ENCODE measurements at places on chromosomes 5 and 9.

- DNase-seq: no peak
These were observed 148.3 kb downstream of the ENC1 start for GRCh38 chr5:74492230-74492629.

DNA sequence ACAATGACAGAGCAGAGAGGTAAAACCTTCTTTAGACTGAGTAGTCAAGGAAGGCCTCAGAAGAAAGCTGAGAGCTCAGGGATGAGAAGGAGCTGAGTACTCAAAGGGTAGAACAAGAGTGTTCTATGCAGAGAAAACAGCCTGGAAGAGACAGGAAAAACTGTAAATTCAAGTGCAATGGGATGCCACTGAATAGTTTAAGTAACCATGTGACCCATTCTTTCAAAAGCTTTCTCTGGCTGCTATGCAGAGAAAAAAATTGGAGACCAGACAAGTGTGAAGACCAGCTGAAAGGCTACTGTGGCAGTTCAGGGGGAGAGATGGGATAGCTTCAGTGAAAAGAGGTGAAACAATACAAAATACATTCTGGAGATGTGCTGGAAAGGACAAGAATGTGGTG is 61.3 kb upstream of the RNF38 start:
- DNase-seq: no peak

GRCh38 chr5:171579976-171580411 is 160.5 kb downstream of the FGF18 start:
- DNase-seq: no peak

DNA sequence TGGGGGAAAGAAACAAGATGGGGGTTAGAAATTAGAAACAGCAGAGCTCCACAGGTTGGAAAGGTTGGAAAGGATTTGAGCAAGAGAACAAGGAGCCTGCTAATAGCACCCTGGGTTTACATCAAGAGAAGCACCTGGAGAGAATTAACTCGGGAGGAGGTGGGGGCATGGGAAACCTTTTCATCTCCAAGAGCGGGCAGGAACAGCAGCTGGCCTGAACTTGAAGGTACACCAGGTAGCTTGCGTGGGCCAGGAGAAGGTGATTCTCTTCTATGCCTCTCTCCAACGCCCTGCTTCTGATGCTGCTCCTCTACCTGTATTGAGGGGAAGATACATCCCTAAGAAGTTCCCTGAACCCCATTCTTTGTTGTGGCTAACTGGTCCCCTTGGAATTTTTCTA is 37.1 kb upstream of the GLRX start:
- no peak for DNase-seq

DNA sequence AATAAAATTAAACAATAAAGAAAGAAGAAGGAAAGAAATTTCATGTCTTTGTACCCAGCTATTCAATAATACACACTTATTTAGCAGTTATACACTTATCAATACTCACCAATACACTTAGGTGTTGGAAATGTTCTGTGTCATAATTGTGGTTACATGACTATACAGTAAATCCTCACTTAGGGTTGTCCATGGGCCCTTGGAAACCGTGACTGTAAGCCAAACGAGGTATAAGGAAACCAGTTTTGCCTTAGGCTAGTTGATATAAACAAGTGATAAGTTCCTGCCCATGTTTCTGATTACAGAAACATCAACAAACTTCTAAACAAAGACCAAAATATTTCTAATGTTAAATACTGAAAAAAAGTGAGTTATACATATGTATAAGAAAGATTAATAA is 10.0 kb upstream of the SLCO4C1 start:
- no peak for DNase-seq

DNA sequence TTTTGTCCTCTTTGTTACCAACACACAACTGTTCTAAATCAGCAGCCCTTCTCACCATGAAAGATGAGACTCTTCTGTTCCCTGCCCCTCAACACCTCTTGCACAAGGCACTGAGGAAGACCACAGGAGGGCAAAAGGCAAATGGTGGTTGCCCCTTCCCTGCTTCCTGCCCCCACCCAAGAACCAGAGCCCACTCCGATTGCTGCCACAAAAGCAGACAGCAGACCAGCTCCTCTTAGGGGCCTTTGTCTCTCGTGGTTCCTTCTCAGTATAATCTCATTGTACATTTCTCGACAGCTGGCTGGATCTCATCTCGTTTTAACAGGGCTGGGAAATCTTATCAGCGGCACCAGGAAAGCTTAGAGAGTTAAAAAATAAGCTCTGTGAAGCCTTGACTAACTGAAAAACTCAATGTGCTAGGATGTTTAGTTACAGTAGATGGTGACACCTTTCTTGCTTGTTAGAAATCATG is 1.1 kb downstream of the MVB12B start:
- DNase-seq: no peak

DNA sequence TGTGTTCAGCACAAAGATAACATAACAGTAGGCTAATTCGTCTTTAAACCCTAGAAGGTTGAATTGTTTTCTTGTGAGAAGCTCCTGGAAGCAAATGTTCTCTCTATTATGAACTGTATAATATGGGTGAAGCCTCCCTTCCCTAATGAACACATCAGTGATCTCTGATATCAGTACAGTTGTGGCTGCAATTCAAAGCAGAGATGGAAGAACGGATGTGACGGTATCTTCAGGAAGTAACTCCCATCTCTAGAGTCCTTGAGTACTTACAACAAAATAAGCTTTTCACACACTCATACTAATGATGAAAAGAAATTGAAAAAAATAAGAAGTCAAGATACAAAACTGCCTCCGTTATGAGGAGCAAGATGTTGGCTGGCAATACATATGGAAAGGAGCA is 4.5 kb downstream of the HCN1 start:
- no peak for DNase-seq

DNA sequence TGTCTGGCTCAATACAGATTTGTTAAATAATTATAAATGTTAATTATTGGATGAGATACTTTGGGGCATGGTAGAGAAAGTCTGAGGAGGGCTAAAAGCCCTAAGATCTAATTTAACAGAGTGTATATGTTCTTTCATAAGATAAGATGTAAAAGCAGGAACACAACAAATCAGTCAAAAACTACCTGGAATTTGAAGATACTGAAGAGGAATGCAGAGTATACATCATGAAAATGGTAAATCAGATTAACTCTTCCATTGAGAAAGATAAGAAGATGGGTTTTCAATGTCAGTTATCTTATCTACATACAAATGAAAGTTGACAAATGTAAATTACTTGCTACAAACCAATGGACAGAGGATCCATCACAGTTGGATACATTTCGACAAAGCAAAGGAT is 107.3 kb upstream of the NFIB start:
- DNase-seq: no peak

- no peak for DNase-seq
These were observed 40.2 kb downstream of the RXRA start for GRCh38 chr9:134366223-134367031.

DNA sequence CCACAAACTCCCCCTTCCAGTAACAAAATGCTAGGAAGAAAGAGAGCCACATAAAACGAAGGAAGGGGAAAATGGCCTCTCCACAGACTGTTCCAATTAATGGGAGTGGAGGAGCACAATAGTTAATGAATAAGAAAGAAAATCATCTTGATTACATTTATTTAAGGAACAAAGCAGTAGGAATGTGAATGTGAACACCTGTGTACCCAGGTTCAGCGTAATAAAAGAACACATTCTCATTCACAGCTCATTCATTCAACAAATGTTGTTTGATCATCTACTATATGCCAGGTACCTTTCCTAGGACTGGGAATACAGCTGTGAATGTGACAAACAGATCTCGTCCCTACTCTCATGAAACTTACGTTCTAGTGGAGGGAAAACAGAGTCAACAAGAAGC is 35.7 kb downstream of the SIL1 start:
- no peak for DNase-seq

GRCh38 chr9:123358181-123358905 is 2.3 kb downstream of the CRB2 start:
- no peak for DNase-seq
